ENCODE measurements at places on chromosomes 2 and 18.

DNA sequence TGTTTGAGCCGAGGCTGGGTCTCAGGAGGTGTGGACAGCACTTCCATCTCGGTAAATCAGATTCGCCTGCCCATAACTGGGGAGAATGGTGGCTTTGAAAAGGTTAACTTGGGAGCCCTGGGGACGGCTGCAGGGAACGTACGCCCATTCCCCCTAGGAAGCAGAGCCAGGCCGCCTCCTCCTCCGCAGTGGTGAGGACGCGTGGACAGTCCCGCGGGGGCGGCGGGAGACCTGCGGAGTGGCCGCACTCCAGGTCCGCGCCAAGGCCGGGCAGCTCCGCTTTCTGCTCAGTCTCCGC, 845 bp upstream of the MYCN start:
- DNase-seq, result no peak

GRCh38 chr2:128734521-128735295, 416.0 kb upstream of the HS6ST1 start:
- no peak for DNase-seq

- no peak for DNase-seq
Observed at GRCh38 chr18:49431165-49431962, 29.1 kb downstream of the DYM start.

GRCh38 chr18:56021136-56021808, 433.3 kb upstream of the TCF4 start:
- no peak for DNase-seq

DNA sequence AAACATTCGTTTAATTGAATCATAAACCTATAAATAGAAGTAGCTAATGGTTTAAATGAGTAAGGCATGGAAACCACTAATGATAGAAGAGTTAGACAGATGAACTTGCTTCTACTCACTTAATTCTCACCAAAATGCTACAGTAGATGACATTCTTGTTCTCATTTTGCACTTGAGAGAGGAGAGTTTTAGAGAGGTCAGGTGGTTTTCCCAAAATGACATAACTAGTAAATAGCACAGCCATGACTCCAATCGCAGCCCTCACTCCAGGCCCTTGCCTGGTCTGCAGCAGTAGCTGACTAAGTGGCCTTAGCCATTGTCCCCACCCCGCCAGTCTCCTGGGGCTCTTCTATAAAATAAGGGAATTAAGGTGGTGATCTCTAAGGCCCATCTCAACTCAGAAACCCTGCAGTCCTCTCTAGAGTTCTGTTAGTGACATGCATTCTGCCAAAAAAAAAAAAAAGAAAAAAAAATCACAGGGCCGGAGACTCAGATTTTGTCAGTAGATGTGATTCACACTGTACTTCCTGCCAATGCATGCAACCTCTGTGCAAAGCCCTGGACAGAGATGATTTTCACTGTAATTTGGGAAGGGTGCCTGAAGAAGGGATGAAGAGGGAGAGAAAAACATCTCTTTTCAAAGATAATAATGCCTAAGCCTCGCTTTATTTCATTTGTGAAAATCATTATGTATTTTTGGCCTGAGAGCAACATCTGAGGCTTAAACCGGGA, 221.8 kb downstream of the ANAPC1 start:
- DNase-seq, result no peak

GRCh38 chr2:8984855-8985254, 18.6 kb downstream of the MBOAT2 start:
- no peak for DNase-seq

GRCh38 chr2:70726947-70727725, 40.9 kb downstream of the ADD2 start:
- DNase-seq, result no peak

- no peak for DNase-seq
Observed at GRCh38 chr2:46770622-46771021, 145.0 kb downstream of the MCFD2 start.

- no peak for DNase-seq
Observed at GRCh38 chr2:145596416-145596815, 1076.5 kb upstream of the ZEB2 start.

GRCh38 chr2:43129676-43130547, 96.5 kb downstream of the ZFP36L2 start:
- DNase-seq, result no peak

GRCh38 chr2:238582159-238582558, 155.4 kb downstream of the ASB1 start:
- DNase-seq, result no peak

- DNase-seq, result no peak
Observed at GRCh38 chr2:199465390-199465789, 7.7 kb upstream of the SATB2 start.

- no peak for DNase-seq
Observed at GRCh38 chr2:8234253-8234652, 447.6 kb upstream of the ID2 start.

DNA sequence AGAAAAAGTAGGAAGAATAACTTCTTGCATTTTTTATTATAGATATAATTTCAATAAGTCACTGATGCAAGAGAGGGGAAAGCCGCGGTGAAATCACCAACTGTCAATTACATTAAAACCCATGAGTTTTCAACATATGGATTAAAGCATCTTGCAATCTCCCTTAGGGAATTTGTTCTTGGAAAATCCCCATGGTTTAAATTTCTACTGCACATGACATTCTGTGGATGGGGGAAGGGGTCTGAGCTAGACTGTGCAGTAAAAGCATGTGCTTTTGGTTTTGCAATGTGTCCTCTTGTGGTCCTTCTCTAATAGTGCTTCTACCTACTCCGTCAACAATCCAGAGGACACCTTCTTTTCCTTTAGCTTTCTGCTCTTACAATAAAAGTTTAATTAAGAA, 894.0 kb downstream of the DCDC2C start:
- no peak for DNase-seq

DNA sequence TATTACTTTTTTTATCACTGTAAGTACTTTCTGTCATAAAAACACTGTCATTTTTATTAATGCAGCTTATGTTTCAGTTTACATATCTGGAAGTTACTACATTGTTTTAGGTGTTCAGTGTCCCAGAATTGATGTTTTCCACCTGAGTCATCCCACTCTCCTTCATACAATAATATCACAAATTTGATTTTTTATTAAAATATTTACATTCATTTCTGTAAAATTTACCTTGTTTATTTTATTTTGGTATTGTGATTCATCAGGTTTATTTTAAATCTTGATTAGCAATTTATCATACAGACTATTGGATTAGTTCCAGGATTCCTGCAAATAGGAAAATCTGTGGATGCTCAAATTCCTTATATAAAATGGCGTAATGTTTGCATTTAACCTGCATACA, 1662.9 kb downstream of the SUCLG1 start:
- no peak for DNase-seq

DNA sequence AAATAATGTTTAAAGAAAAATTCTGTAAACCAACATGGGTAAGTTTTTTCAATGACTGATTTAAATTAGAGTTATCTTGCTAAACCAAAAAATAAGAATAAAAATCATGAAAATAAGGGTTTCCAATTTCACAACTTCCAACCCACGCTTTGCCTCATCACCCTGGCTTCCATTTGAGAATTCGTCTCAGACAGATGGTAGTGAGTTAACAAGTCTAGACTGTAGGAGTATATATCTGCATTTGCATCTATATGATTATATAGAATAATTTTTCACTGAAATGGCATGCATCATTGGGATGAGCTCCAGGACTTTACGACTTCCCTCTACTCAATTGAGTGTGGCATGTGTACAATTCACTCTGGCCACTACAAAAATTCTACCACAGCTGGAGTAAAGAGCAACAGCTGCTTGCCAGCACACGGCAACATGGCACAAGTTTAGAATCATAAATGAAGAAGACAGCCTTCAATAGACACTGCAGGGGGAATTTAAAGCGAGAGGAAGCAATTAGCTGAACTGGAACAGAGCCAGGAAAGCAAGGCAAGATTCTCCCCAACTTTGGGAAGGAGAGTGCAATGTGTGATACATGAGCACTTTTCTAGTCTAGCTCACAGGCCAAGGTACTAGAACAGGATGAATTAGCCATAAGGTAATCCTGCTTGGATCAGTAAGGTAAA, 1673.5 kb upstream of the CELF4 start:
- DNase-seq, result no peak

- peak; percentile 17 for DNase-seq
Observed at GRCh38 chr2:190986221-190986953, 27.6 kb downstream of the STAT1 start.

- DNase-seq, result no peak
Observed at GRCh38 chr2:52356556-52356955, 1324.6 kb upstream of the NRXN1 start.

- no peak for DNase-seq
Observed at GRCh38 chr2:137262594-137262993, 497.2 kb downstream of the THSD7B start.

DNA sequence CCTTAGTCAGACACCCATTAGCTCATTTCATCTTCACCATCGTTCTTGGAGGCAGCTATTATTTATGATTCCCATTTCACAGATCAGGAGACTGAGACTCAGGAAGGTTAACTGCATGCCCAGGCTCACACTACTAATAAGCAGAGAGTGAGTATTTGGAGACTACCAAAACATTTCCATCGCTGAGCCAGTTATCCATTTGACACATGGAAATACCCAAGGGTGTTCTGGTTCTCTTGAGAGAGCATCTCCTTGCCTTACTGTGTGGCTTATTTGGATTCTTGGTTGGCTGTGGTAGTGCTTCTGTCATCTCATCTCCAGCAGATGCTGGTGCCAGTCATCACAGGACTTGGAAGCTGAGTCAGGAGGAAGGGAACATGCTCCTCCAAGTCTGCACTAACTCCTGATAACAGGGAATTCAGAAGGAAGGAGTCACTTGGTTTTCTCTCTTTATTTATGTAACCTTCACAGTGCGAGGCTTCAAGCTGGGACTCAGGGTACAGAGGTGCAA, 55.2 kb downstream of the RASGRP3 start:
- no peak for DNase-seq

GRCh38 chr2:134739879-134740301, 21.1 kb upstream of the TMEM163 start:
- DNase-seq, result no peak

- no peak for DNase-seq
Observed at GRCh38 chr18:77487951-77488740, 238.5 kb downstream of the GALR1 start.

- DNase-seq, result no peak
Observed at GRCh38 chr2:14544247-14544646, 88.3 kb upstream of the LRATD1 start.

DNA sequence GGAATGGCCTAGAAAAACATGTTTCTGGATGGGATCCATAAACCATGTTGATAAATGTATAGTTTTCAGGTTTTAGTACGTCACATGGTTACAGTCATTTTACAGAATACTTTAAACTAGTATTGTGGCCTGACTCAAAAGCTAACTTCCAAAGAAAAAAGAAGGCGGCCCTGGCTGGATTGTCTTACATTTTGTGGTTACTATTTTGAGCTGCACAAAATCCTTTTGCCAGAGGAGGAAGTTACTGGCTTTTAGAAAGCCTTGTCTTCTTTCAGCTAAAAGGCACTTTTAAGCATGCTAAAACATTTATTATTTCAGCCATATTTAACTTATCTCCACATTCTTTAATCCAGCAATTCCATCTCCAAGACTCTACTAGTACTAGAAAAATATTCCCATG, 227.9 kb downstream of the CDH2 start:
- no peak for DNase-seq

DNA sequence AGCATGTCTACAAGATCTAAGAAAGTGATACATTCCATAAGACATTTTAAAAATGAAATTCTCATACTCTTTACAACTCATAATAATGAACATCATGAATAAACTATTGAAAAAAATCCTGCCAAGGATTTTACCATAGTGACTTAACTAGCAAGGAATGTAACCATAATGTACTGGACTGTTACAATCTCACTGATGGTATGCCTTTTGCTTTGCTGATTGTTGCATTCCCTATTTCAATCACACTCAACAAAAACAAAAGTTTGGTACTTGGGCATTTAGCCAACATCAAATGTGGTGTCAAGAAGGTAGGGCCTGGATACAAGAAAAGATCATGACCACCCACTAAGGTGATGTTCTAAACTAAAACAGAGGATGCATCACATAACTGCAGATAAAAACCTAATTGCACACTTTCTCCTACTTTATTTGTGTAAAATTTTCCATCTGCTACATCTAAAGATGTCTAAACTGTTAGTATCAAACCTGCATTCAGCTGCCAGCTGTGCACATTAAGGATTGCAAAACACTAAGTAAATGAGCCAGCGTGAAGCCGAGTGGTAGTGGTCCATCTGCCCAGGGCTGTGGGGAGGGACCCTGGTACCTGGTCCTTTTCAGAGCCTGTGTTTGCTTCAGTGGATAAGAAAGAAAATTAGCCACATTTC, 564.4 kb downstream of the ZEB2 start:
- no peak for DNase-seq

GRCh38 chr2:95353055-95353575, 49.4 kb upstream of the FAHD2A start:
- no peak for DNase-seq

GRCh38 chr2:188068093-188068492, 223.6 kb upstream of the GULP1 start:
- no peak for DNase-seq

- no peak for DNase-seq
Observed at GRCh38 chr18:39313992-39314391, 1748.4 kb upstream of the CELF4 start.

GRCh38 chr18:31070206-31070605, 27.7 kb upstream of the DSC3 start:
- no peak for DNase-seq

- DNase-seq, result no peak
Observed at GRCh38 chr18:42245137-42245536, 290.1 kb downstream of the PIK3C3 start.

- DNase-seq, result no peak
Observed at GRCh38 chr2:149033716-149034115, 4.8 kb upstream of the LYPD6B start.

- no peak for DNase-seq
Observed at GRCh38 chr18:69947361-69948133, at the start of gene CD226. TSS of gene CD226 (minus strand) at chr18:69947873. CDS start at chr18:69947406, 467 bp downstream.

DNA sequence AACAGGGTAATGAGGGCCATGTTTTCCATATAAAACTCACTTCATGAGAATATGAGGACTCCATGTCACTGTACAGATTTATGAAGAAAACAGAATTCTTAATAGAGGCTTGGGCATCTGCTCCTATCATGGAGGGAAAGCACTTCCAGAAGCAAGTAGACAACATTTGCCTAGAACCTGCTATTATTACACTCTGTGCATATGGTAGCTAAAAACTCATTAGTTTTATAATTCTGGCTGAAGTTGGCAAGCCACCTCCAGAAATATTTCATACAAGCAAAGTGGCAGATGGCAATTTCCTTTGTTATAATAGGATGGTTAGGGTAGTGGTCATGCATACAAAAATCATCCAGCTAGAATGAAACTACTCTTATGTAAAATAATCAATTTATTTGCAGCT, 65.8 kb upstream of the TLK1 start:
- no peak for DNase-seq

DNA sequence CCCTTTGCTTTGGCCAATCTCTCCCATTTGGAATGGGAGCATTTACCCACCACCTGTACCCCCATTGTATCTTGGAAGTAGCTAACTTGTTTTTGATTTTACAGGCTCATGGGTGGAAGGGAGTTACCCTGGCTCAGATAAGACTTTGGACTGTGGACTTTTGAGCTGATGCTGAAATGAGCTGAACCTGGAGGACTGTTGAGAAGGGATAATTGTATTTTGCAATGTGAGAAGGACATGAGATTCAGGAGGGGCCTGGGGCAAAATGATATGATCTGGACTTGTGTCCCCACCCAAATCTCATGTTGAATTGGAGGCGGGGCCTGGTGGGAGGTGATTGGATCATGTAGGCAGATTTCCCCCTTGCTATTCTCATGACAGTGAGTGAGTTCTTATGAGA, 58.6 kb upstream of the ZFP36L2 start:
- DNase-seq, result no peak

Measured in effector CD8-positive, alpha-beta T cell (primary cell).